ENCODE measurements at places on chromosomes 3 and 15.

DNA sequence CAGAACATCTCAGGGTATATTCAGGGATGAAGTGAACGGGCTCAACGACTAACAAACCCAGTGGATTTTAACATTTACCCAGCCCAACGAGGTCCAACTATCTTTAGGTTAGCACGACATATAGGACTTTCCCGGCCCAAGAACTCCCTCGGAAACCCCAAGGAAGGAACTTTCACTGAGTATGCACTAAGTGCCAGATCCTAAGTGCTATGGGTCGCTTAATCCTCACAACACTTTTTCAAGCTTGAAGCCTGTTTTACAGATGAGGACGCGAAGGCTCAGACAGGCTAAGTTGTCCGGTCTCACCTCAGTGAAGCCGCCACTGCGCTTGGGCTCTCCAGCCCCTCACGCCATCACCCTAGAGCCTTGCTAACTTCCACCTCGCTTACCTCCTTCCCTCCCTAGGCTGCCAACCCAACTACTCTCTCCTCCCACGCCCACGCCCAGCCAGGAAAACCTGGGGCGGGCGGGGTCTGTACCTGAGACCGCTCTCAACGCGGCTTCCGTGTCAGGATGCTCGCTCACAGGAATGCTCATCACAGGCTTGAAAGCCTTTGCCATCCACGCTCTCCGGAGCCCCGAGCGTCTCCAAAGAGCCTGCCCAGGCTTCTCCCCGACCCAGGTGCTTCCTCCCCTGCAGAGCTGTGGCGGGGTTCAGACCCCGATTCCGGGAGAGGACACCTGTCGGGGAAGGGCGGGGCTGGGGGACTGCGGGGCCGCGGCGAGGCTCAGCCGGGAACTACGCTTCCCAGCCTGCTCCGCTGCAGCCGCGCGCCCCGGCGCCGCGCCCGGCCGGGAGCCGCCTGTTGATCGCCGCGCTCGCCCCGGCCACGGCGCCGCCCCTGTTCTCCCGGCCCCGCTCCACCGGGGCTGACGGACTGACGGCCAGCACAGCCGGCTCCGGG lies at the start of gene TMOD2:
Gene TMOD2, plus strand, starts transcription at position 806 of the 905 bp plus-strand sequence. CDS start 14,845 bp downstream, outside the sequence.
- no peak for DNase-seq

DNA sequence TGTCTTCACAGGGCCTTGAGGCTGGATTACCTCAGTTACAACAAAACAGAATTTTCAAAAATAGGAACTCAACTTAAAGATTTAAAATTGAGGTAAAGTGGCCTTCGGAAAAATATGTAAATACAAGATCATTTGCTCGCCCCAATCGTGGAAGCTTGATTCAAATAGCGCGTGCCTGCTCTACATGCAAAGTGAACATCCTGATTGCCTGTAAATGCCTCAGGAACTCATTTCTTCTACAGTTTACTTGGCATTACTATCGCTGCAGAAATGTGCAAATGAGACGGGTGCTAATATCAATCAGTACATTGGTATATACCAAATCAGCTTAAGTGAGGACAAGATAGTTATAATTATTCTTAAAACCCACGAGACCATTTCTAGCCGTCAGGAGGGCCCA lies 159.2 kb downstream of the XXYLT1 start:
- DNase-seq, result no peak

DNA sequence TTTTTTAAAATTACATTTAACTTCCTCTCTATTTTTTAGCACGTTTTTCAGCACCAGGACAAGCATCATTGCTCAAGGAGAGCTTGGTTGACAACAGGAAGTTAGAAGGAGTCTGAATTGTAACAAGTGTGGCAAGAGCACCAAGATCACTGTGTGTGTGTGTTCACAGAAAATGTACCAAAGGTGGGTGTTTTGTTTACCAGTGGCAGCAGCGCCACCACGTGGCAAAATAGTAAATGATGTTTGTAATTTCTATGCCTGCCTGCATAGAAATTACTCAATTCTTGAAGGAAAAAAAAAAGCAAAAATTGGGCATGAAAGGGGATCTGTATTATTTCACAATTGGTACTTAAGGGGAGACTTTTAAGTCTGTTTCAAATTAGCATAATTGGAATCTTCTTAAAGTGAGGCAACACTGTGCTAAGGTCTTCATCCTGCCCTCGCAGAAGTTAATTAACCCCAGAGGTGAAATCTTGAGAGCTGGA lies 7.4 kb upstream of the U2SURP start:
- no peak for DNase-seq

DNA sequence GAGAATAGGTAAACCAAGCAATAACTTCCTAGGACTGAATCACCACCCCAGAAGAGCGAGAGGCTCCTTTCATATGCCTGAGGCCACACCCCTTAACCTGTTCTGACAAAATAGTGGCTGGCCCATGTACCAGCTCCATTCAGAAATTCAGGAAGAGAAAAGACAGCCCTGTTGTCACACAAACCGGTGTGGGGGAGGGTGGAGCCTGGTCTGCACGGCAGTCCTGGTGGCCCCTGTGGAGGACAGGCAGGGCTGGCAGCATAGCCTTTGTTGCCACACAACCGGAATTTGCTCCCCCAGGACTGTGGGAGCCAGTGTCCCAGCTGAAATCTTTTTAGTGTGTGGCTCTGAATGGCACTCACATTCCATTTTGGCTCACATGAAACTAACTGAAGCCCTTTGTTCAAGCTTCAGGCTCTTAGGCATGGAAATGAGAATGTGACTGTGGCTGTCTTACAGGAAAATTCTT lies 23.8 kb downstream of the RLBP1 start:
- no peak for DNase-seq

GRCh38 chr15:43922021-43922420 lies 95.2 kb downstream of the WDR76 start:
- no peak for DNase-seq

DNA sequence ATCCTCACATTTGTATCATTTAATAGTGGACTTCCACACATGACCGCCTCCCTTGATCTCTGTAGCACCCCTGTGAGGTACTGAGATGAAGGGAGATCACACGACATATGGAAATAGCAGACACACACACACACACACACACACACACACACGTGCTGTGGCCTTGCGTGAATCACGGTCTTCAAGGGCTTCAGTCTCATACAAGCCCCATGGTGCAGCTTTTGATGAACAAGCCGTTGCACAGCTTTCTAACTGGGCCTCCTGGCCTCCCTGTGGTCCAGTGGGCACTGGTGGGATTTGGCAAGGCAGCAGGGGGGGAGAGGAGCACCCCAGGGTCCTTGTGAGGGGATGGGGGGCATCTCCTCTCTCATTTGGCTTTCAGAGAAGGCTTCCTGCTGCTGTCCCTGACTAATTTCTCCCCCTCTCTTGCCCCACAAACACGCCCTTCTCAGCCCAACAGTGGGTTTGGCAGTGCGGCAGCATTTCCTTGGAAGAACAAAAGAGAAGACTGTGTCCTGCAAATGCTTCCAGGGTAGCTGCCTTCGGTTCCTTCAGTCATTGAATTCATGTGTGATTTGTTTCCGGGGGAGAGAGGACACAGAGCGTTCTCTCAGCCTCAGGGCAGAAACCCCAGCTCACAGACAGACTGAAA lies 98.7 kb downstream of the SMAD6 start:
- DNase-seq, result no peak

- no peak for DNase-seq
These were observed 25.3 kb upstream of the MFSD1 start for GRCh38 chr3:158776531-158776930.

DNA sequence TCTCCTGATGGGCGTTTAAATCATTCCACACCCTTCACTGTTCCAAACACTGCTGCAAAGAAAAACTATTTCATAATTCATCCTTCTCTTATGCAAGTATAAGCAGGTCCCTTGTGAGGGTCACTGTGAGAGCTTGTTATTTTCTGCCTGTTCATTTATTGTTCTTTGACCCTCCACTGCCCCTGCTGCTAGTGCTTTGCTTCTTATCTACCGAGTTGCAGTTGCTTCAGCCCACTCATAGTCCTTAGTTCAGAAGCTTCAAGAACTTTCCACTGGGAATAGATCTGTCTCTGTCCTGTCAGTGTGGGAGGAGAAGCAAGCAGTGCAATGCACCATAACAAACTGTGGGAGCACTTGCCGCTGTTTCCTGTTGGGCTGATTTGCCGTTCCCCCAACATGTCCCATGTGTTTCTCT lies 39.8 kb downstream of the RIOX2 start:
- DNase-seq, result no peak

GRCh38 chr3:187713504-187713903 lies 11.1 kb upstream of the RTP2 start:
- DNase-seq, result no peak

DNA sequence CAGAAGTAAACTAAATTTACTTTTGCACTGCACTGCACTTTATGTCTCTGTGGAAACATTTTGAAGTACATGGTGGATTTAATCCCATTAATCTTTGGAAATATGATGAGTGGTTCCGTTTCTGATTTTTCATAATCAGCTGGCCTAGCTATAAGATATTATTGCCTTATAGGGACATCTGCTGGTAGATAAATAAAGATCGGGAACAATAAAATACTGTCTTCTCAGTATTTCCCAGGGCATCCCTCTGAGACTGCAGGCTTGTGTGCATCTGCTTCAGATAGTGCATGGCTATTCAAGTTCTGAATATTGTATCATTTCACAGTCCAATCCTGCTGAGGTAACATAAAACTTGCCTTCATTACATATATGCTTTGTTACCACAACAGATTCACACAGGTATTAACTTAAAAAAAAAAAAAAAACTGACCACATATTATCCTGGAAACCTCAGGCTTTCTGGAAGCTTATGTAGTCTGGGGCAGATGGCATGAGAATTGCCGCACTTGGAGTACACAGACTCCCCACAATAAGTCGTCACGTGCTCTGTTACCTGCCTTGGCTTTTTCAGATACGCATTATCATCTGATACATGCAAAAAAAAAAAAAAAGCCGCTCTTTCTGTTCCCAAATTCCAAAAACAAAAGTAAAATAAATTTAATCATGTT lies 330.8 kb upstream of the AGTR1 start:
- no peak for DNase-seq

DNA sequence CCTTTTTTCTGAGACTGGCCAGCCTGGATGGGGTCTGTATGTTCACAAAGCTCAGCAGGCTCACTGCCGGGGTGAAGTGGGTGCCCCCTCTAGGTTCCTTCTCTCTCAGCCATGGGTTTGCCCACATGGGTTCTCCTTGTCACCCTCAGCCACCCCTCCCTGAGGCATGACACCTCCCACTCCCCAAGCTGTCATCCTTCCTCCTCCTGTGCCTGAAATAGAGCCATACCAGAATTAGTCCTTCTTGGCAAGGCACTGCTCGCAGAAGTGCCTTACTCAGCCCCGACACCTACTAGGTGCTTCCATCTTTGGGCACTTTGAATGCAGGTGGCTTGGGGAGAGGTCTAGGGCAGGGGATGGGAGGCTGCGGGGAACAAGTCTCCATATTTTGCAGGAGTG lies 62.9 kb upstream of the SEC13 start:
- no peak for DNase-seq

GRCh38 chr15:98394546-98394945 lies 253.8 kb upstream of the IGF1R start:
- DNase-seq, result no peak

DNA sequence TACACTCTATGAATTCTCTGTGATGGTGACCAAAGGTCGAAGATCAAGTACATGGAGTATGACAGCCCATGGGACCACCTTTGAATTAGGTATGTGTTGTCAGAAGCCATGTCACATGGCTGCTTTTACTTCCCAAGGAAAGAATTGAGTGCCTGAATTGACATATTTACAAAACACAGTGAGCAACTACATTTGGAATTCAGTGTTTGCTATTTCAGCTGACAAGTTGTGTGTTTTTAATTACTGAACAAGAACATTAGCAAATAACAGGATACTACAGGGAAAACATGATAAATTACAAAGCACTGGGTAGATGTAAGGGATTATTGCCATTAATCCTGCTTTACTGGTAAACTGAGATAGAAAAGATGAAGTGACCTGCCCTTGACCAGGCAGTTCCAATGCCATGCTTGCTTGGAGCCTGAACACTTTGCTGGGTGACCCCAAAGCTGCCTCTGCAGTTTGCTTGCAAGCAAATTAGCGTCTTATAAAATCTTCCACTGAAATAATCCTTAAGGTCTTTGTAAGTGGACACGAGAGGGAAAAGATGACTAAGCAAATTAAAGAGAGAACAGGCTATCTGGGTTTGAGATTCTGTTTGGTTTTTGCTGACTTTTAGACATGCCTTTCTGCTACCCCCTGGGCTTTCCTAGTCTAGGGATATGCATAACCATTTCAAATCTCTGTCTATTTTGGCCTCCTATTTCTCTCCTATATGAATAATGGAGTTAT lies 98.2 kb downstream of the HCN4 start:
- no peak for DNase-seq

DNA sequence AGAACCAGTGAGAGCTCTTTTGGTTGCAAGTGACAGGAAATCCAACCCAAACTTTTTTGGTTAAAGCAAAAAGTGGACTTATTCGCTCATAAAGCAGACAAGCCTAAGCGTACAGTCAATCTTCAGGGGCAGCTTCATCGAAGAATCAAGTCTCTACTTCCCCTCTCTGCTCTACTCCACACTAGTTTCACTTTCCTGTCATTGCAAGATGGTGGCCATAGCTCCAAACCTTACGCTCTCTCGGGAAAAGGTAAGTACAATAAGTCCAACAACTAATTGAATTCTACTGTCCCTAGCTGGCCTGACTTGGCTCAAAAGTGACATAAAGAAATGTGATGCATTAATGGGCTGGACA lies 24.9 kb upstream of the ZNF710 start:
- no peak for DNase-seq

DNA sequence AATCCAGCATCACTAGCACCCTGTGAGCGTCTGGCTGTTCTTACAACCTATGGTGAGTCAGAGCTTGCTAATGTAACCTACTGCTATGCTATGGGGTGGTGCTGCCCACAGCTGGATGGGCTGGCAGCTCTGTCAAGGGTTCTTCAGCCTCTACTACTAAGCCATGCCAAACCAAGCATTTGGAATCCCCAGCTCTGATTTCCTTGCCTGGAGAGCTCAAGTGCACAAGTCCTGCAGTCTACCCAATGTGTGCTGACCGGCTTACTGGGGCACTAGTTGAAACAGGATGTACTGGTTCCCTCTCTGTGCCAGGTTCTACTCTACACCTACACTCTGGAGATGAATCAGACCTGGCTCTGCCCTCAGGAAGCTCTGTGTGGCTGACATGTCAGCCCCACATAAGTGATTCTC lies 4.2 kb downstream of the TEX264 start:
- DNase-seq, result no peak

GRCh38 chr15:65956307-65956706 lies 87.0 kb downstream of the RAB11A start:
- DNase-seq, result no peak

DNA sequence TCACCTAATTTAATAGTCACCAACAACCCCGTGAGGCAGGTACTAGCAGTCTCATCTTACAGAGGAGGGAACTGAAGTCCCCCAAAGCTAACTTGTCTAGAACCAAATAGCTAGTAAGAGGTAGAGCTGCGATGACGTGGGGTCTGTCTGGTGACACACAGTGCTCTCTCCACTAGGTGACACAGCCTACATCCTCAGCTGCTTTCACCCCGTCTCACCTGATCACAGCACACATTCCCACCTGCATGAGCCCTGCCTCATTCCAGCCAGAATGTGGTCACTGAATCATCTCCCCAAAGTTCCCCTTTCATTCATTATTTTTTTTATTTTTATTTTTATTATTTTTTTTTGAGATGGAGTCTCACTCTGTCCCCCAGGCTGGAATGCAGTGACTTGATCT lies 21.3 kb upstream of the MAGEF1 start:
- DNase-seq, result no peak
